ENCODE measurements at places on chromosomes 11 and 22. TPM values are rescaled to one million over a fixed set of nuclear protein-coding genes. Genes with fewer than 3 reads are reported as not detected.

The SH3BP1 gene
- total RNA-seq: 2.7 TPM

The MRPL49 gene
- 51.8 TPM for total RNA-seq

The GNG3 gene
- total RNA-seq: not detected

GRCh38 chr11:100825626-100826025 lies 138.5 kb downstream of the ARHGAP42 start:
- no peak for DNase-seq

GRCh38 chr11:398826-399225 lies 4.8 kb downstream of the PKP3 start:
- DNase-seq: no peak

- no peak for DNase-seq
These were observed 48.7 kb upstream of the USP47 start for GRCh38 chr11:11793073-11793472.

GRCh38 chr11:84289381-84289906 lies 1003.3 kb upstream of the CCDC90B start:
- no peak for DNase-seq

- DNase-seq: no peak
These were observed 157.2 kb upstream of the B3GAT1 start for GRCh38 chr11:134569195-134569594.

GRCh38 chr22:49236541-49237075 lies 591.1 kb downstream of the BRD1 start:
- no peak for DNase-seq

DNA sequence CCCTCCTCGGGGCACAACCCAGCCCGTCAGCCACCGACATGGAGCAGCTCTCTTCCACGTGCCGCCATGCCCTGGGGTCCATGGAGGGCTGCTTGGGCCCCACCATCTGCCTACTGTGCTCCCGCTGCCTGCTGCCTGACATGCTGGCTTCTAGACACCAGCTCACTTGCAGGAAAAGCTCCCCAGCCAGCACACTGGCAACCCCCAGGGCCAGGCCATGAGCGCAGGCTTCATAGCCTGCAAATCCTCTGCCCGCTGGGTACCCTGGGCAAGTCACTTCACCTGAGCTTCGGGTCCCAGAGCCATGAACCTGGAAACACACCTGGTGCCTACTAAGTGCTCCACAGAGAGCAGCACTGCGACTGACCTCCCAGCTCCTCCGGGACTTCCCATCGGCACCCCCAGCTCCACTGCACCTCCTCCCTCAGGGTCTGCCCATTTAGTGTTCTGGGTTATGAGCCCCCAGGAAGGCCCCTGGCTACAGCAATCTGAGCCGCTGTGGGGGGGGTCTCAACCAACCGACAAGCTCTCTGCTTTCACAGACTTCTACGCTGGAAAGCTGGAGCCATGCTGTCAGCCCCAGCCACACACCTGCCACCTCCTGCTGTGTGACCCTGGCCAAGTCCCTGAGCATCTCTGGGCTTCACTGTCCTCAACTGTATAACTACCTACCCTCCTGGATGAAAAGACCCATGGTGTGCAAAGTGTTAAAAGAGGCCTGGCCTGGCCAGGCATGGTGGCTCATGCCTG lies 139.2 kb downstream of the CRYBB2 start:
- no peak for DNase-seq

GRCh38 chr11:60854140-60854846 lies 1.5 kb downstream of the PTGDR2 start:
- no peak for DNase-seq

- DNase-seq: no peak
These were observed 127.3 kb downstream of the TENM4 start for GRCh38 chr11:79313530-79313913.

All from dermis blood vessel endothelial cell (primary cell).